ENCODE measurements at places on chromosomes 5 and 9.

GRCh38 chr5:110345623-110346022, 380.8 kb downstream of the TMEM232 start:
- no peak for DNase-seq

GRCh38 chr5:67435032-67435431, 238.4 kb upstream of the CD180 start:
- no peak for DNase-seq

DNA sequence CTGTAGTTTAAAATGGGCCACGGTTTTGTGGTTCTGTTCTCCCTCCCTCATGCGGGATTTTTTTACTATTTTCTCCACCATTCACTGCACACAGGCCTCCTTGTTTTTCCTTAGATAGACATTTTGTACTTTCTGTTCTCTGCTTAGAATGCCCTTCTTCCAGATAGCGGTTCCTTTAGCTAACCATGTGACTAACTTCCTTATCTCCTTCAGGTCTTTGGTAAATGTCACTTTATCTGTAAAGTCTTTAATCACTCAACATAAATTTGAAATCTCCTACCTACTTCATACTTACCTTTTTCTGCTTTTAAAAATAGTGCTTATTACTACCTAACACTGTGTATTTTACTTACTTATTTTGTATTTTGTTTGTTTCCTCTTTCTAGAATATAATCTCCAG, 15.0 kb downstream of the FER start:
- DNase-seq, result no peak

- no peak for DNase-seq
These were observed 9.1 kb upstream of the MAT2B start for GRCh38 chr5:163496286-163496685.

DNA sequence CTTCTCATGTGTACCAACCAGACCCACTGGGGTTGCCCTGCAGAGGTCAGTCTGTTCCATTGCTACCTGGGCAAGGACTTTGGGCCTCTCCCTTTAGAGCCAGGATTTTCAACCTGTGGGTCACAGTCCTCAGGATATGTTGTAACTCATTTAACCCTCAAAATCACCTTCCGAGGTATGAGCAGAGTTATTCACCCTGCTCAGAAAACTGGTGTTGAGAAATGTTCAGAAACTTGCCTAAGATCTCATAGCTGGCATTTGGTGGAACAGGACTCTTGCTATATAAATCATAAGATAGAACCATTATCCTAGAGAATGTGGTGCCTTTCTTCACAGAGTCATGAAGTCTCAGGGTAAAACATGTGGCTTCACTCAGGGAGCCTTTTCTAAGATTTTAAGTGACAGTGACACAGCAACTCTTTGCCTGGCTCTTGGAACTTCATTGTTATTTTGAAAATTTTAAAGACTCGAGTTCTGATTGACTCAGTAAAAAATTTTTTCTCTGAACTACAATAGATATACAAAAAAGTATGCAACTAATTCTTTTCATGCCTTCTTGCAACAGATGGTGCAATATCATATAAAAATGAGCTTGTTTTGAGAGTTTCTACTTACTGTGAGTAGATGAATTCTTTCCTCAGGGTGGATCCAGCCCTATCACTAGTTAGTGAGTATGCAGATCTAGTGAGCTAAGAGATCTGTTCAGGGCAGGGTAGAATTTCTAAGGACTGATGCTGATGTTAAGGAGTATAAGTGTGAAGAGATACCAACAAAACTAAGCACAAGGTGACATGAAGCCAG, 29.5 kb downstream of the CAST start:
- no peak for DNase-seq

DNA sequence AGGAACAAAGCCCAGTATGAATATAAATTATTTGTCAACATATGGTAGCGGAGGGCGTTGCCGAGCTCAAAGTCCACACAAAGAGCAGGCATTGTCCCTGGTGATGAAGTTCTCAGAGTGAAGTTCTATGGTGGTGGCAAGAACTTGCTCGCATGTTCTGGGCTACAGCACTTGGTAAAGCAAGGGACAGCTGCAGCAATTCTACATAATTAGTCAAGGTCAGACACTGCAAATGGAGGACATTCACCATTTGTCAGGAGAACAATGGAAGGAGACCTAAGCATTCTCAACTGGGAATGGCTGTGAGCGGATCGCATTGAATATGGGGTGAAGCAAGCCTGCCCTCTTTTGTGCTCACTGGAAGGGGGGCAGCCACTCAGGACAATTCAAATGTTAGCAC, 503.8 kb upstream of the ADAMTS16 start:
- no peak for DNase-seq

DNA sequence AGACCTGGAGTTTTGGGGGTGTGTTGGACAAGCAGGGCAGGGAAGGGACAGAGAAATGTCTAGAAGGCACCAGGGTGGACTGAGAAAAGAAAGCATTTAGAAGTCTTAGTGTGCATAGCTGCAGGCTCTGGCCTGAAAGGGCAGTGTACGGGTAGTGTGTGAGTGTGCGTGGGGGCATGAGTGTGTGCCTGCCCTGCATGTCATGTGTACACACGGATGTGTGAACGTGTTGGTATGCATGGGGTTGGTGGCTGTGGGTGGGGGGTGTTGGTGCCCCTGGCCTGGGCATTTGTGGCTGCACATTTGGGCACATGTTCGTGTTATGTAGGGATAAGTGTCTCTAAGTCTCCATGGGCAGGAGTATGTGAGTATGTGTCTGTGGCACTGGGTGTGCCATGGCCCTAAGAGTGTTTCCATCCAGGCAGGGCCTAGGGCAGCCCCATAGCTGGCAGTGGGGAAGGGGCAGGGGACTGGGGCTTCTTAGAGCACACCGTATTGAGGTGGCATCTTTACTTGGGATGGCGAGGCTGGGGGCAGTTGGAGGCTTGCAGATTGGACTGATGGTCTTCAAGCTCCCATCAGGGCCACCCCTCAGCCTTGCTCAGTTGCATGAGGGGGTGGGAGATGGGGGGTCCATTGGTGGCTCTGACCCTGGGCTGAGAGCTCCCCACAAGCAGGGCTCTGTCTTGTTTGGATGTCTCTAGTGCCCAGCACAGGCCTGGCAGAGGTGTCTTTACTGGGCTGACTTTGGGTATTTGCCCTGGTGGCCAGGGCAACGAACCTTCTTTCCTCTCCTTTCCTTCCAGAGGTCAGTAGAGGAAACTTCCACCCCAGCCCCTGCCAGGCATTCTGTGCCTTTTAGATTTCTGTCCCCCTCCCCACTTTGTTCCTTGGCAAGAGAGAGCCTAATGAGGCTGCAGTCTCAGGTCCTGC, 15.0 kb downstream of the PSD2 start:
- DNase-seq, result no peak

Measured in NCI-H510A (cell line).